Fibroblast of skin of back (primary cell): ENCODE measurements at places on chromosomes 3 and 15.

DNA sequence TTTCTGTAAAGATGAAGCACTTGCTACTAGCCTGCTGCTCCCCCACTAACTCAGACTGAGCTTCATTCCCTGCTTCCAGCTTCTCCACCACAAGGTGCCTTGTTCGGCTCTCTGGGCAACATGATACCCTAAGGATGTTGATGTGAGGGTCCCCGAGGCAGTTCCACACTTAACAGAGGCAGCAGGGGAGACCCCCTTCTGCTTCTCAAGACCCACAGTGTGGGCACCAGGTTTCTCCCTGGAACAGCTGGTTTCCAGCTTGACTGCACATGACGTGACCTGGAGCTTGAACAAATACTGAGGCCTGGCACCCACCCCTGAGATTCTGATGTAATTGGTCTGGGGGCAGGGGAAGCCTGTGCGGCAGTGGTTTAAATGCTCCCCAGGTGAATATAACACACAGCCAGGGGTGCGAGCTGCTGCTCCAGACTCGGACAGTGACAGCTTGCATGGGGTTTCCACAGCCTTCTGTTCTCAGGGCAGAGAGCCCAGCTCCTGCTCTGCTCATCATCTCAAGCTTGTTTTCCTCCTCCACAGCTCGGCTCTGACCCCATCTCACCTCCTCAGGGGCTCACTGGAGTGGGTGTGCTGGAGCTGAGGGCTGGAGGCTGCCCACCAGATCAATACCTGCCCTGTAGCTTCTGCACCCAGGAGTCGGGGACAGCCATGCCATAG lies 95.0 kb upstream of the HACD2 start:
- DNase-seq = no peak

DNA sequence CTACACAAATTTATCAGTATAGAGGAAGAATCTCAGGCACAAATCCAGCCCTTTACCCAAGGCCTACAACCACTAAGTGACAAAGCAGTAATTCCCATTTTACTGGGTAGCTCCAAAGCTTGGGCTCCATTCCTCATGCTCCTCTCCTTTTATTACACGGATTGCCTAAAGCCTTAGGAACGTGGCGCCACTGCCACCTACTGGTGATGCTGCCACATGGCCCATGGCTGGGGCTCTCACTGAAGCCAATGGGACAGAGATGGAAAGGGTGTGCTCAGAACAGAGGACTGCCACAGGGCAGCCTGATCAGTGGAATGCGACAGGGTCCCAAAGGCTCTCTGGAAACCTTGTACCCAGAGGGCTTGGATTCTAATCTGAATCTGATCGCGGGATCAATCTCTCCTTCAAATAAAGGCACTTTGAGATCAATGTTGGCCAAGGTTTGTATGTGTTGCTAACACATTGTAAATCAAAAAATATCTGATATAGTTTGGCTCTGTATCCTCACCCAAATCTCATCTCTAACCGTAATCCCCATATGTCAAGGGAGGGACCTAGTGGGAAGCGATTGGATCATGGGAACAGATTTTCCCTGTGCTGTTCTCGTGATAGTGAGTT lies 33.5 kb upstream of the LYZL4 start:
- DNase-seq = peak; percentile 71

DNA sequence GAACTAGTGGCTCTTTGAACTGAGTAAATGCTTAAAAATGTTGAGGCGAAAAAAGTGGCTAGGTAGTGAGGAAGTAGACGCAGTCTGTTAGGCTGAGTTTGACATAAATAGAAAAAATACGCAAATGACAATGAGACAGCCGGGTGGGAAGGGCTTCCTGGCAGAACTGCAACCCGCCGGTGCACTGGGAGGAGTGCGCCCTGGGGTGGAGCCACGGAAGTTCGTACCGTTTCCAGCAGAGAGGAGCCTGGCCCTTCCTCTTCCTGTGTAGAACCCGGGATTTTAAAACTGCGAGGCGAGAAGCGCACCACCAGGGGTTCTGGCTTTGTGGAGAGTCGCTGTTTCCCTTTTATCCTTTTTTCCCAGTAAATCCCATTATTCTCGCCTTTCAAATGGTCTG lies 602.6 kb downstream of the PYDC2 start:
- peak; percentile 58 for DNase-seq

DNA sequence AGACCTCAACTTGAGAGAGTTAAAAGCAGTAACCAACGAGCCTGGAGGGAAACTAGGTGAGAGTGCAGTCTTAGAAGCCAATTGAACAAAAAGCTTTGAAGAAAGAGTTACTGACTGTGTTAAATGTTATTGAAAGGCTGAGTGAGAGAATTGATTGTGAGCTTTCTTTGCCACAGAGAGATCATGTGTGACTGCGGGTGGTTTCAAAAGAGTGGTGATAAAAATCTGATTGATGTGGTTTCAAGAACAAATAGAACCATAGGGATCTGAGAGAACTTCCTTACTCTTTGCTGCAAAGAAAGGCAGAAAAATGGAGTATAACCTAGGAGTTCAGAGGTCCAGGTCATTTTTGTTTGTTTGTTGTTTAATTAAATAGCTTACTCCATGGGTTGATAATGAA lies 759.9 kb upstream of the ALCAM start:
- DNase-seq = no peak

DNA sequence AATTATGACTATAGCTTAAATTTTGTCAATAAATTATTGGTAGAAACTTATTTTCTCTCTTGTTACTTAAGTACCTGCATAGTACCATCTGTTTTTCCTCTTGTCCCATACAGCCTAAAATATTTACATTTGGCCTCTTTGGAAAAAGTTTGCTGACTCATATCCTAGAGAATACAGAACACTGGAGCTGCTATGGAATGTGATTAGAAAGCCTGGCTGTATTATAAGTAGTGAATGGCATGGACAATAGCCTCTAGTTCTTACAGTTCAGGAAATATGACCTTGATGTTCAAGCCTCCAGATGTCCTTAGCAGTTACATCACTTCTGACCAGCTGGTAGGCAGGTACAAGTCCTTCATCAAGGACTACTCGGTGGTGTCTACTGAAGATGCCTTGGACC lies 28.3 kb downstream of the ST8SIA2 start:
- DNase-seq = peak; percentile 69

DNA sequence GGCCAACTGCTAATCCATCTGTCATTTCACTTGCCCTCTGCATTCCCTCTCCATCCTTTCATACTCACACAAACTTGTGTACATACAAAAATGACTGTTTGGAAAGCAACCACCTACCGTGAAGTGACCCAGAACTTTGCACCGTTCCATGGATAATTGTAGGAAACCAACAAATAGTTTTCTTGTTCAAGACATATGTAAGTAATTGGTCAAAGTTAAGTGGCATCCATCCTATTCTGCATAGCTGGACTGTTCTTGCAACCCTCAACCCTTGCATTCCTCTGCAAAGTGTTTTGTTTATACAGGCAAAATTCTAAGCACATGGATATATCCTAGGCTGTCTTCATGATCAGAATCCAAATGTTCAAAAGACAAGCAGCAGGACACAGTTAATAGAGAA lies 592.5 kb downstream of the MECOM start:
- peak; percentile 4 for DNase-seq

- no peak for DNase-seq
Measured at GRCh38 chr15:58548308-58549012, 116.7 kb downstream of the LIPC start.

GRCh38 chr3:15997274-15997943 lies 177.1 kb upstream of the GALNT15 start:
- no peak for DNase-seq

- peak; percentile 15 for DNase-seq
Measured at GRCh38 chr3:89368846-89369245, 261.4 kb downstream of the EPHA3 start.

- DNase-seq = no peak
Measured at GRCh38 chr3:163139600-163139999, 1643.0 kb downstream of the OTOL1 start.

- peak; percentile 57 for DNase-seq
Measured at GRCh38 chr3:104564045-104564643, 802.6 kb upstream of the ALCAM start.

GRCh38 chr3:126307591-126308393 lies 49.4 kb downstream of the KLF15 start:
- no peak for DNase-seq

GRCh38 chr15:99475754-99476412 lies 89.9 kb upstream of the MEF2A start:
- DNase-seq = no peak

GRCh38 chr15:85380217-85380811 lies at the start of gene AKAP13:
Gene AKAP13, plus strand, starts transcription at chr15:85380603. Its CDS starts 105,118 bp downstream, at chr15:85485721.
- peak; percentile 100 for DNase-seq

GRCh38 chr3:197956626-197956988 lies 3.4 kb upstream of the LMLN start:
- no peak for DNase-seq

DNA sequence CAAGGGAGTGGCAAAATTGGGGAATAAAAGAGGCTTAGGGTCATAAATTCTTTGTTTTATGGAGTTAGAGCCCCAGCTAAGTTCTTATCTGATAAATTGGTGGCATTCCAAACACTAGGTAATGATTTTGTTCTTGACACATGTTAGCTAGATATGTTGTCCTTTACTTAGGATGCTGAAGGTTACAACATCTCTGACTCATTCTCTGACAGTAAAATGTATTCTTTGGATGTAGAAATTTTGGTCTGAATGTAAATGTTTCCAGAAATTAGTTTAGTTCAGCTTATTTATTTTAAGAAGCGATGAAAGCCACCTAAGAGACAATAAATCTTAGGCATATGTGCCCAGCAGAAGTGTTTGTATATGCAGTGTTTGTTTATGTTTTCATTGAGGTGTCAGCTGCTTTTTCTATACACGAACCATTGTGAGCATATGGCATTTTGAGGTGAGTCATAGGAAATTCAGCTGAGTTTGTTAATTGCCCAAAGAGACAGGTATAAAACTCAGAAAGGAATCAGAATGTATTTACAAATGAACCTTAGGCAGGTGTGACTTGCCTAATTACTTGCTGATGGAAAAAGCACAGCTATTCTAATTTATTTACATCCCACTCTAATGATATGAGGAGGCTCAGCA lies 247.7 kb downstream of the AGBL1 start:
- no peak for DNase-seq

- DNase-seq = peak; percentile 8
Measured at GRCh38 chr3:160400702-160401150, 1.3 kb downstream of the SMC4 start.

- DNase-seq = no peak
Measured at GRCh38 chr3:108008106-108008505, 82.7 kb downstream of the CD47 start.

DNA sequence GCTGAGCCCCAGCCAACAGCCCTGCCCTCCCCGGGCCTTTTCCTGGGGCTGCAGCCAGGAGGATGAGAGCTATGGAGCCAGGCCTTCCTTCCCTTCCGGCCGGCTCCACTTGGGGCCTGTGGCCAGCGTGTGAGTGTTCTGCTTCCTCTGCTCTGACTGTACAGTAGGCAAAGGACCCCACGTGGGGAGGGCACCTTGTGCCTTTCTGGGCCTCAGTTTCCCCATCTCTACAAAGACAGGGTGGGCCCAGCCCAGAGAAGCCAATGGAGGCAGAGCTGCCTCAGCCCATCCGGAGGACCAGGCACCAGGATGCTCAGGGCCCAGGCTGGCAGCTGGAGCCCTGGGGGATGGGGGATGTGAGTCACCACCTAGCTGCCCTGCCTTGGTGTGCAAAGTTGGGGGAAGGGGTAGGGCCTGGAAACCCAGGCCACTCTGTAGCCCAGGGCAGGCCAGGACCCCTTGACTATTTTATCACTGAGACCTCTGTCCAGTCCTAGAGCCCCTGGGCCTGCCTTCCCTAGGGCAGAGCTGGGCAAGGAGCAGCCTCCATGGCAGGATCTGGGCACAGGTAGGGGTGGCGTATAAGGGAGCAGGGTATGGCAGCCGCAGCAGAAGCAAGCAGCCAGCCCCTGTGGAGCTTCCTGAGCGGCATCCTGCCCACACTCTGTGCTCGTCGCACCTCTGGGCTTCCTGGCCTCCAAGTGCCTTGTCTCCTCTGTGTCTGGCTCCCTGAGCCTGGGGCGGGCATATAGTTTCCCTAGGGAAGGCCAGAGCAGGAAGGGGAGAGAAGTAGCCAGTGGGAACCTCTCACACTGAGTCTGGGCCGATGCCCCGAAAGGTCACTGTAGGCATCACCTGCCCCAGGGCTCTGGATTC lies 1.8 kb downstream of the PSTPIP1 start:
- peak; percentile 24 for DNase-seq

DNA sequence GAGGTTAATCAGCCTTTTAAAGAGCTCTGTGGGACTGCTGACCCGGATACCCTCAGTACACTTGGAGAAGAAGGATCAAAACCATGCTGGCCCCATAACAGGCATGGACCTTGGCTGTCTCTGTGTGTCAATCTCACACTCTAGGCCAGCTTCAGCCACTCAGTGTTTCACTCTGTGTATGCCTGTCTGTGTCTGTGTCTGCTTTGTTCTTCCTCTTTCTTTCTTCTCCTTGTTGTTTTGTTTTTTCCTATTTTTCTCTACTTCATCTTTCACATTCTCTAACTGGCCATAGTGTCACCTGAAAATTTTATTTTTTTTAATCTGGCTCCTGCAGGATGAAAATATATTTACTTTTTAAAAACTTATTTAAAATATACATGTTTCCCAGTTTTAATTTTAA lies 51.1 kb downstream of the SERP1 start:
- DNase-seq = no peak

DNA sequence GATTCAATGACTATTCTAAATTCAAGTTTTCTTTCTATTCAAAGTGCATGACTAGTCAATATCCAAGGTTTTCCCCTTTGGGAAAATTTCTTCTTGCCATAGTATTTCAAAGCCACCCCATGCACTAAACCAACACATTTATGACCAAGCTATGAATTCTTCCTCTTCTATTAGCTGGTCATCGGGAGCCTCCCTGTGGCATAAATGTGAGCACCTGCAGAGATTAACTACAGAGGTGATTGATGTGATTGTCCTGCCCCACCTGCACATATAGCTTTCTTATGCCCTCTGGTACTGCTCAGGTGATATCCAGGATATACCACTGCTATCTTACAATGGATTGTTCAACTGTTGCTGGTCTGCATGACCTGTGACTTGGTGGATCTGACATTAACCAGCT lies 694.9 kb downstream of the ZBBX start:
- DNase-seq = no peak

DNA sequence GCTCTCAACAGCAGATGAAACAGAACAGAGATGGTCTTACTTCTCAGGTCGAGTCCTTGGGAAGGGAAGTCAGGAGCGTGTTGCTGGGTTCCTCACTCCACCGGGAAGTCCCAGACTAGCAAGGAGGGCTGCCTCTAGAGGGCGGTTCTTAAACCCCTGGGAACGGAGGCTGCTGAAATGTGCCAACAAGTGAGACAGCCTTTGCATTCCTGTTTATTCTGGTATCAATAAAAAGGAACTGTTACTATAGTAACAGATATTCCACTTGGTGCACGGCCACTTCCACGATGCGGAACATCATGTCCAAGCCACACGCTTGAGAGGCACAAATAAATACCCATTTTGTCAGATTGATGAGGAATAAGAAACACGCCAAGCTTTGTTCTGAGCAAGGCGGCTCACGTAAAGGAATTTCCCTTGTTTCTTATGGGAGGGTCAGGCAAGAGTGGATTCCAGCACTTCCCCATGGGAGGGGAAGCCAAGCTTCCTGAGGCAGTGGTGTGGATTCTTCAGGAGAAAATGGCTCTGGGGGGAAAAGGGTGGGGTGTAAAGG lies at the start of gene FAM107A:
TSS of gene FAM107A (minus strand) at position 123 of the 553 bp plus-strand sequence. CDS start 7,531 bp downstream, outside the sequence.
- DNase-seq = peak; percentile 57
